ENCODE measurements at places on chromosomes 4 and X.

DNA sequence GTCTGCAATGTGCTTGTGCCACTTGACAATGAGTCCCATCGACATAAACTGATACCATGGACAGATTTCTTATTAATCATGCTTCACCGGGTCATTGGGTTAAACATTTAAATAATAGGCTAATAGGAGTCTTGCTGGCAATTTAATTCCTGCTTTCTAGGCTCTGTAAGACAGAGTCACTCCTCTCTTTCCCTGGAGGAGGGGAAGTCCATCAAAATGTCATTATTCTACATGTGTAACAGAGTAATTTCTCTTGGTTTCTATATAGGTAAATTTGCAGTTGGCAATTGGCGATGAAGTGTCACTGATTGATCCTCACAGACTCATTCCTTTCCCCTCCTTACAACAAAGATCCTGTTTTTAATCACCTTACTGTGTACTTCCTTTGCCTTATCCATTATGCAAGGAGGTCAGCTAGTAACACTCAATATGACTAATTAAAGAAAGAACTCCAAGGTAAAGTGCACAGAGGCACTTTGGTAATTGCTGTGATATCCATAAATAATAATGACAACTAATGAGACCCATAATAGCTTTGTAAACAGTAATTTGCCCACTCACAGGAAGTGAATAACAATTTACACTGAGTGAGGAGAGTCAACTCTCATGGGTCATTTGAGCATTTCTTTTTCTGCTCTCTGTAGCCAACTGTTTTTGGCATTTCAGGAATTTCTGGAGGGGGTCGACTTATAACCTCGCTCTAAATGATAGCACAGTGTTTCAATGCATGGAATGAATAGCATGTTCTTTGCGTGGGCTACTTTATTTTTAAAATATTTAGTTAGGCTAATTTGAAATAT is 184.0 kb downstream of the UGT8 start:
- no peak for DNase-seq

DNA sequence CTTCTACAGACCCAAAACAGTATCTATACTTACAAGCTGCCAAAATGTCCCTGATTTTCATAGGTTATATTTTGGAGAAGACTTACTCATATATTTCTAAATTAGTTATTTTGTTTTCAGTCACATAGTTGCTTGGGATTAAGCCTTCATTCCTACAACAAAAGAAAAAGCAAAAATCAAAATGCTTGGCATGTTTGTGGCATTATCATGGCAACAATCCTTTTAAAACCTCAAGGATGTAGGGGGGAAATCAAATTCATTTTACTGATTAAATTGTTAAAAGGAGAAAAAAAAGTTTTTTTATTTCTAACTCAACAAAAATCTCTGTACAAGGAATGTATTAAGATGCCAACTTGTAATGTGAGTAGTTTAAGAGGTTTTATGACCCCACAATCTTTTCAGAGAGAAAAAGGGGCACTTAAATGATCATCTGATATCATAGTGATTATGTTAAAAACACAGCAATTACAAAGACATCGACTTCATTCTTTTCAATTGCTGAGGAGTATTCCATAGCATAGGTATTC is 23.5 kb downstream of the TXK start:
- DNase-seq: no peak

- no peak for DNase-seq
Measured at GRCh38 chr4:6898763-6899162, 10.9 kb upstream of the TBC1D14 start.

GRCh38 chrX:107629540-107629909 is 1.2 kb downstream of the PRPS1 start:
- DNase-seq: no peak

GRCh38 chr4:107219681-107220080 is 183.6 kb upstream of the DKK2 start:
- DNase-seq: no peak

GRCh38 chr4:187687697-187688096 is 307.9 kb upstream of the ZFP42 start:
- DNase-seq: no peak

DNA sequence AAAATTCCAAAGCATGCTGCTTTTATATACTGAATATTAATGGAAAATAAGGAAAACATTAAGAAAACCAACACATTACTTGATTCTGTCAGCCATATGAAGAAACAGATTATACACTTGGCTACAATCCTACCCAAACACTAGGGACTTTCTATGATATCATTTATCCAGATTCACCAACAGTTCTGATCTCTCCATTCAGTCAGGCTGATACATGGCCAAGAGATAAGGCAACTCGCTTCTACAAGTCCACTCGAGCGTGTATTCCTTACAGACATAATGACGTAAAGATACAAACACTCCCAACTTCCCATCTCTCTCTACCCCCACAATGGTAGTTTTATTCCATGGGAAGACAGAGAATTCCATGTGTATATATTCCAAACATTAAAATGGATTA is 44.5 kb downstream of the NEK1 start:
- no peak for DNase-seq

- DNase-seq: no peak
Measured at GRCh38 chr4:8097141-8097541, 61.5 kb downstream of the ABLIM2 start.

DNA sequence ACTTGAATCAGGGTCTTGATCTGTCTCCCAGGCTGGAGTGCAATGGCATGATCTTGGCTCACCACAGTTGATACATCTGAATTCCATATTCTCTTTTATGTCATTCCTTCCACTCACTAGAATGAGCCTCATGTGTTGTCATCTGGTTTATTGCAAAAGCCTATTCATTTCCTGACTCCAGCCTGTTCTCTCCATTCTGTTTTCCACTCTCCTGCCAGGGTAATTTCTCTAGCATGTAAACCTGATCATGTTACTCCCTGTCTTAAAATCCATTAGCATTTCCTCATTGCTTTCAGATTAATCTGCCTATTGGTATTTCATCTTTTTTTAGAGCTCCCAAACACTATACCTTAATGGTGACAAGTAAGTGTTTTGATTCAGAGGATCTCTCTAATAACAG is 4.3 kb upstream of the DDX60L start:
- DNase-seq: no peak

DNA sequence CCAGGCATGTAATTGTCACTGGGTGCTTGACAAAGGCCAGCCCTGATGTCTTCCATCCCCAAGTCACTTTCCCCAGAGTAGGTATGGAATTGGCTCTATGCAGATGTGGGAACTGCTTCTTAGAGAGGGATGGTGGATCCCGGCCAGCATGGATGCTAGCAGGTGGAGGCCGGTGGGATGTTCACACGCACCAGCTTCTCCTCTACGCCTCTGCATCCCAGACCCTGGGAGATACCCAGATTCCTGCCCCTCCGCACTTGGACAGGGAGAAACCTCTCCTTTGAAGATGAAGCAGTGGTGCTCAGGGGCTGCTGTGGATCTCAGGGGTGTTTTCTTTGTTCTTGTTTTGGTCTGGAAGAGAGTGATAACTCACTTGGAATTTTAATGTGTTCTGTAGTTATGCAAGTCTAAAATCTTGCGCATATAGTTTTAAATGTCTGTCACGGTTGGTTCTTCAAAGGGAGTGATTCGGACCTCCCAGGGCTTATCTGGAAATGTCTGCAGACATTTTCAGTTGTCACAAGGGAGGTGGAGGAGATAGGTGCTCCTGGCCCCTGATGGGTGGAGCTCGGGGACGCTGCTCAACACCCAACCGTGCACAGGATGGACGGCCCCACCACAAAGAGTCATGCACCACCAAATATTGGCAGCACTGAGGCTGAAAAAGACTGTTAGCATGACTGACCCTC is 308.0 kb downstream of the DHRSX start:
- no peak for DNase-seq

DNA sequence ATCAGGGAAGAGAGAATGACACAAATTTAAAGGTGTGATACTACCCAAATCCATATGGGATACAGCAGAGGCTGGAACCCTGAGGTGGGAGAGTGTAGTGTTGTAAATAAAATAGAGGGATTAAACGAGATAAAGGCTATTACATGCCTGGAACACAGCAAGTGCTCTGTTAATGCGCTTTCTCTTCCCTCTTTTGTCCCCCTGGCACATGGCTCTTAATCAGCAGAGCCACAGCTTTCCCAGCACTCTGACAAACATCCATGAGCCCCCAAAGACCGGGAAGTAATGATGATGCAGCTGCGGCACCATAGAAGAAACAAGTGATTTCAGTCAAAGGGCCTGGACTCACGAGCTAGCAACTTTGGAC is 85.9 kb downstream of the RASL11B start:
- no peak for DNase-seq

DNA sequence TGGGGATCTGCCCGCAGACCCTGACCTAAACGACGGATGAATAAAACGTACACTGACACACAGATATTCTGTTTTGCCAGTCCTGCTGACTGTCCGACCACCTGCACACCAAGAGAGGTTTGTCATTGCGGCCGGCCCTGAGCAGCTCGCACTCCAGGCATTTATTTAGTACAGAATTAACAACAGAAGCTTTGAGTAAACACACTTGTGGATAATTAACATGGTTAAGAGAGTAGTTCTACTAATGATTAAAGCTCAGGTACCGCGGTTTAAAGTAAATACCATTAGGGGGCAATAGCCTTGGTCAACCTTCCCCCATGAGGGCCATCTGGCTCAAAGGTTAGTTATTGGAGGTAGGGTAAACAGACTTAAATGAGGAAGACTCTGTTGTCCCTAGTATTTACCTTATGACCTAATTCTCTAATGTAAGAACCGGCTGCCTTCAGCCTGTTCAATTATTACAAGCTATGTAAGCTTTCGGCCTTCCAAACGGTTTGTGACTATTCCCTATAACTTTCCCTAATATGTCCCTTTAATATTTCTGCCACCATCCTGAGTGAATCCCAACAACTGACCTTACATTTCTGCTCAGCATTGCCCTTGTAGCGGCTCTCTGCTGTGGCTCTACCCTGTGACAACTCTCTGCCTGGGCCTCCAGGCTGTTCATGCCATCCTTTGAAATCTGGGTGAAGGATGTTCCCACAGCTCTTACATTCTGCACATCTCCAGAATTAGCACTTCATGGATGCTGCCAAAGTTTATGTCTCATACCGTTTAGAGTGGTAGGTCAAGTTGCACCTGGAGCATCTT is 46.9 kb upstream of the SYTL5 start:
- no peak for DNase-seq

DNA sequence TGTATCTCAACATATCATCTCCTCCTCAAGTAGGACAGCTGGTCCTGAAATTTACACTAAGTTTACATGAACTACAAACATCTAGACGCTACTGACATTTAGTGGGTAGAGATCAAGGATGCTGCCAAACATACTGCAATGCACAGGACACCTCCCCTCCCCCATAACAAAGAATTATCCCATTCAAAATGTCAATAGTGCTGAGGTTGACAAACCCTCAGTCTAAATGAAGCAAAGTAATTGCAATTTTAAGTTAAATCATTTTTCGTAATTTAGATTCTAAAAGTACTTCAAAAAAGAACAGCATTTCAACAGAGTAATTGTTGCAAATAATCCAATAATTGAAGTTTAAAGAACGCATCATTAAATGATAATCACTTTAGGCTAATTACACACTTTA is 1.2 kb downstream of the PRMT9 start:
- no peak for DNase-seq

- peak; percentile 18 for DNase-seq
Measured at GRCh38 chrX:56232221-56233082, at the start of gene KLF8. Gene KLF8, plus strand, starts transcription at chrX:56232356. Its CDS starts 979 bp downstream, at chrX:56233335.

DNA sequence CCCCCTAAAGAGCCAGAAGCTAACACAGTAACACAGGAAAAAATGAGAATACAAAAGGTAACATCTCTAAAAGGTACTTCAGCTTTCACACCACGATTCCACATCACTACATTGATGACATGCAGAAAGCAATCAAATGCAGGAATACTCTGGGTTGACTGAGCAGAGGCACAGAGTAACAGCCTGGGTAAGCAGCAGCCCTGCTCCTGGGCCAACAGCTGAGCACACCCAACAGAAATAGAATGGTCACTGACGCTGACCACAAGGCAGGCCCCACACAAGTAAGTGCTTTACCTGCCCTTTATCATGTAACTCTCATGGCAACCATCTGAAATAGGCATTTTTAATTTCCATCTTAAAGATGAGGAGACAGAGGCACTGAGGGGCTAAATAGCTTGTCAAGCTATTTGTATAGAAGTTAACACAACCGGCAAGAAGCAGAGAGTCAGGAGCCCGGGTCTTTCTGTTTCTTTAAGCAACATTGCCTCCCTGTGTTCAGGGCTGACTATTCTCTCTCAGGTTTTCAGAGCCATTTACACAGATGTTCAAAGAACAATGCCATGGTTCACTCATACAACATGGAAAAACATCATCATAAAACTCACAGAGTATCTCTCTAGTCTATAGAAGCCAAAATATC is 168.9 kb downstream of the ZNF674 start:
- DNase-seq: peak; percentile 27

DNA sequence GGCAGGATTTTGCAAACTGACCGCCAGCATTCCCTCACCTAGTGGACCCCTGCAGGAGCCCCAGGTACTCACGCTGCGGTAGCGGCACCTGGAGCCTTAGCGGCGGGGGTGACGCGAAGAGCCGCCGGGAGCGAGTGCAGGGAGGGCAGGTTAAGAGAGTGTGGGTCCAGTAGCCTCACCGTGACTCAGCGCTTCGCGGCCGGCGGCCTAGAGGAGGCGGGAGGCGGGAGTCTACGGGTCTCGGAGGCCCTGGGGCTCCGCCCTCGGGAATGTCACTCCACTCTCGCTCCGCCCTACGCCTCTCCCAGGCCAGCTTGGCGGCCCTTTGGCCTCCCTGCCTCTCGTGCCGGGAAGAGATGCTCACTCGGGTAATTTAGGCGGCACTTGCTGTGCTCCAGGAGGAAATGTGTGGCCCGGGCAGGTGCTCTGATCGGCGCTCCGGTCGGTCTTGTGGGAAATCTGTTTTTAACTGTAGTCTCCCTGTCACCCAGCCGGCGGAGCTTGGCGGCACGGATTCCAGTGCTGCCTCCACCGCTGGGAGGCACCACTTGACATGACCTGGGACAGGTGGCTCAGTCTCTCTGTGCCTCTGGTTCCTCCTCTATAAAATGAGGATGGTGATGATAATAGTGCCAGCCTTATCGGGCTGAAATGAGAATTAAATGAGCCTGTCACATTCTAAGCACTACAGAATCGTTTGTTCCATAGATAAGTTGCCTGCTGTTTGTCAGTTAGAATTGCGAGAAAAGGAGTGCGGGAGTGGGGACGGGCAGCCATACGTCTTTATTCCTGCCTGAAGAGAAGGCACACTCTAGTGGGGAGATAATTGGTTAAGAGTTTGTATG is at the start of gene PIR:
Gene PIR (minus strand): TSS at position 216 of the 845 bp plus-strand sequence. CDS start 2,076 bp downstream, outside the sequence.
- DNase-seq: peak; percentile 82

- no peak for DNase-seq
Measured at GRCh38 chrX:112190646-112191045, 108.1 kb upstream of the TRPC5 start.

DNA sequence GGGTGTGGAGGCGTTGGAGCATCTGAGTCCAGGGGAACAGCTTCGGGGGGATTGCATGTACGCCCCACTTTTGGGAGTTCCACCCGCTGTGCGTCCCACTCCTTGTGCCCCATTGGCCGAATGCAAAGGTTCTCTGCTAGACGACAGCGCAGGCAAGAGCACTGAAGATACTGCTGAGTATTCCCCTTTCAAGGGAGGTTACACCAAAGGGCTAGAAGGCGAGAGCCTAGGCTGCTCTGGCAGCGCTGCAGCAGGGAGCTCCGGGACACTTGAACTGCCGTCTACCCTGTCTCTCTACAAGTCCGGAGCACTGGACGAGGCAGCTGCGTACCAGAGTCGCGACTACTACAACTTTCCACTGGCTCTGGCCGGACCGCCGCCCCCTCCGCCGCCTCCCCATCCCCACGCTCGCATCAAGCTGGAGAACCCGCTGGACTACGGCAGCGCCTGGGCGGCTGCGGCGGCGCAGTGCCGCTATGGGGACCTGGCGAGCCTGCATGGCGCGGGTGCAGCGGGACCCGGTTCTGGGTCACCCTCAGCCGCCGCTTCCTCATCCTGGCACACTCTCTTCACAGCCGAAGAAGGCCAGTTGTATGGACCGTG is 2.2 kb downstream of the AR start:
- DNase-seq: peak; percentile 49

All from right hindlimb (tissue), 1 donor.